Cardiac septum (tissue), 1 donor: ENCODE measurements at places on chromosomes 5 and 9. TPM values are rescaled to one million over a fixed set of nuclear protein-coding genes. Genes with fewer than 3 reads are reported as not detected.
A peak's percentile ranks its signal among the peaks of the same experiment; 100 is the strongest.

SYNPO gene
- total RNA-seq, result 829 TPM

SOX30 gene
- 0.13 TPM for total RNA-seq

PCDHGA8 gene
- 14.0 TPM for total RNA-seq

FSTL4 gene
- total RNA-seq, result not detected

KCNN2 gene
- total RNA-seq, result 2.6 TPM

DMRT3 gene
- total RNA-seq, result 0.16 TPM

CMYA5 gene
- total RNA-seq, result 1,204 TPM

GPR21 gene
- total RNA-seq, result 1.0 TPM

FST gene
- 1.9 TPM for total RNA-seq

PCDHB16 gene
- 2.2 TPM for total RNA-seq

GRCh38 chr5:143601917-143602333 lies 198.4 kb upstream of the NR3C1 start:
- DNase-seq, result no peak

DNA sequence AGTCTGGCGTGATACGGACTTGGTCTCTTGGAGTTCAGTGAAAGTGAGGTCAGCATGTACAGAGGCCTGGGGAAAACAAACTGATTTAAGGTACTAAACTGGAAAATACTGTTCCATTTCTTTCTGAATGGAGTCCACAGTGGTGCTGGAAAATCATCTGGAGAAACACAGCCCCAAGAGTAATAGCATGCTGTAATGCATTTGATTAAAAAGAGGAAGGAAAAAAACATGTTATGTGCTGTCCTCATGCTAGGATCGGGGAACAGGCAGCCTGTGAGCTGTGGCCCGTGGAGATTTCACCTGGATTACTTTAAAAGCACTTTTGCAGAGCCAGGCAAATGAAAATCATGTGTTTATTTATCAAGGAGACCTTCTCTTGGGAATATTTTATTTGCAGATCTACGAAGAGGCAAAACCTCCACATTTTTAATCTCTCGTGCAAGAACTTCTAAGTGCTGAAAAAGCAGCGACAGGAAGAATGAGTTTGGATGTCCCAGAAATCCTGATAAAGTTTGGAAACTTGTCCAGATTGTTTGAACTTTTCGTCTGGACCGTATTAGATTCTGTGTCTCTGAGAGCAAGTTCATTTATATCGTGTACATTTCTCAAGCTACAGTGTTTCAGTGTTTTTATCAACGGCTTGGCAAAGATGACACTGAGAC lies 228.8 kb downstream of the GAS1 start:
- no peak for DNase-seq

DNA sequence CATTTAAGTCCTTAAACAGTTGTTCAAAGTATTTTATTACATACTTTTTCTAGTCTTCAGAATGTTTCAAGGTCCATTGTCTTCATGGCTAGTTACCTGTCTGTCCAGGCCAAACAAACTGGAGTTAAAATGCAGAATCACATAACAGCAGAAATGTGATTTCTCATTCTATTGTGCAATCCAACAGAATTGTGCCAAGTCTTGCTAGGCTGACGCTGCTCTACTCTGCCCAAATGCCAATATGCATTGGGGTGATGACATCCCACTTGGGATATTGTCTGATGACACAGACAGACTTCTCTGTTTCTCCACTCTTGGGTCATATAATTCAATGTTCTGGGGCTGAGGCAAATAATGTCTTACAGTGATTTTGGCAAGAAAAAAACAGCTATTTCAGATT lies 5.2 kb upstream of the SLC22A5 start:
- DNase-seq, result no peak

GRCh38 chr5:73369278-73369677 lies 79.3 kb downstream of the FOXD1 start:
- DNase-seq, result no peak

DNA sequence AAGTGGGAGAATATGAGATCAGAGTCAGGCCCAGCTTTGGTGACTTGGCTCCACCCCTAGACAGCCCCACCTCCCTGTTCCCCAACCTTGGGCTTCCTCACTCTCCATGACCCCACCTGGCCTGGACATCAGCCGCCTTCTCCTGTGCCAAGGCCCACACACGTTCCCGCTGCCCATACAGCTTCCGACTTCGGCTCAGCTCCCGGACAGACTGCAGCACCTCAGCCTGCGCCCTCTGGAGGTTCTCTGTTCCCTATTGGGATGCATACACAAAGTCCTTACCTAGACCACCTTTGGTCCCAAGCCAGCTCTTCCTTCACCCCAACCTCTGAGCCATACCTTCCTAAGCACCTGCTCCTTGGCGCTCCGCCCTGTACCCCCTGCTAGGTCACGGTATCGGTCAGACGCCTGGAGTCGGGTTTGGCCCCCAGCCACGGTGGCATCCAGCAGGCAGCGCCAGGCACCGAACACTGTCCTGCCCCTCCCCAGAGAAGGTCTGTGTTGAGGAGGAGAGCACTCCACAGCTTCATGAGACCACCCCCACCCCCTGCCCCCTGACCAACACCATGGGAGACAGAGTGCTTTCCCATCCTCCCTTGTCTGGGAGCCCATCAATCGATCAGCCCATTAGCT lies 2.0 kb downstream of the FCHSD1 start:
- peak; percentile 56 for DNase-seq

DNA sequence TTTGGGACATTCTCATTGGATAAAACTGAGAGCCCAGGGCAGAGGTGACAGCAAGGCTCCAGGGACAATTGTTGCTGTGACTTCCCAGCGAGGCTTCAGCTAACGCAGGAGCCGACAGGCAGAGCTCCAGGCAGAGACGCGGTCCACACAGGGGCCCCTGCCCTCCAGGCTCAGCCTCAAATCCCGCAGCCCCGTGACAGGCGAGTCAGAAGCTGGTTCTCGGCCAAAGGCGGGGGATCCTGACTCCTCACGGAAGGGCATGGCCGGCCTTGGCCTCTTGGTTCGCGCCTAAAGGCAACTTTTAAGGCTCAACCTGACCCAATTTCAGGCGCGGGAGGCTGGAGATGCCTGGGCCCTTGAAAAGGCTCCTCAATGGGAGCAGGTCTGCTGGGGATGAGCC lies 21.3 kb downstream of the SLC12A7 start:
- DNase-seq, result no peak

DNA sequence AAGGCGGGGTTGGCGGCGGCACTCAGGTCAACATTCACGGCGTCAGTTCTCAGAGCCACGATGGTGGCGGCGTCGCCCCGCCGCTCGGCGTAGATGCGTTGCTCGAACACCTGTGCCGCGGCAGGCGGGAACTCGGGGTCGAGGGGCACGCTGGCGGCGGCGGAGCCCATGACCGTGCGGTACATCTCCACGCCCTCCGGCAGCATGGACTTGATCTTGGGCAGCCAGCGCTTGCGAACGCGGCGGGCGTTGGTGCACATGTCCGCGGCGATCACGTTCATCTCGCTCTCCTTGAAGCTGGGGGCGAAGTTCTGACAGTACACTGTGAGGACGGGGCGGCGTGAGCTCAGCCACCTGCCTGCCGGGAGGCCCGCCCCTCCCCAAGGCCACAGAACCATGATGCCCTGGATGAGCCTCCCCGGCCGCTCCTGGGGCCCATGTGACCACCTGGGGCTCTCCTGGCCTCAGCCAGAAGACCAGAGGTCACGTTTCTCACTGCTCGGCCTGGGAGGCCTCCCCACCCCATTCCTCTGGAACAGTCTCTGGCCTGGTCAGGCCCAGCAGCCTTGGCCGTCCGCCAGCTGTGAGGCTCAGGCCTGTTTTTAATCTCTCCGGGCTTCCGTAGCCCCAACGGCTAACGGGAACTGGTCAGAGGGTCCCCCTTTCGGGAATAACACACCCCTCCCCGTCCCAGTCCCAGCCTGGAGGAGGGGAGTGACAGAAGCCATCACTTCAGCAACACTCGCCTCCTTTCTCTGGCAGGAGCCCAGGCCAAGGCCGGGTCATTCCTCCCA lies 50.7 kb upstream of the UBAC1 start:
- peak; percentile 93 for DNase-seq

- no peak for DNase-seq
Measured at GRCh38 chr5:136295914-136296313, 69.4 kb downstream of the TRPC7 start.

DNA sequence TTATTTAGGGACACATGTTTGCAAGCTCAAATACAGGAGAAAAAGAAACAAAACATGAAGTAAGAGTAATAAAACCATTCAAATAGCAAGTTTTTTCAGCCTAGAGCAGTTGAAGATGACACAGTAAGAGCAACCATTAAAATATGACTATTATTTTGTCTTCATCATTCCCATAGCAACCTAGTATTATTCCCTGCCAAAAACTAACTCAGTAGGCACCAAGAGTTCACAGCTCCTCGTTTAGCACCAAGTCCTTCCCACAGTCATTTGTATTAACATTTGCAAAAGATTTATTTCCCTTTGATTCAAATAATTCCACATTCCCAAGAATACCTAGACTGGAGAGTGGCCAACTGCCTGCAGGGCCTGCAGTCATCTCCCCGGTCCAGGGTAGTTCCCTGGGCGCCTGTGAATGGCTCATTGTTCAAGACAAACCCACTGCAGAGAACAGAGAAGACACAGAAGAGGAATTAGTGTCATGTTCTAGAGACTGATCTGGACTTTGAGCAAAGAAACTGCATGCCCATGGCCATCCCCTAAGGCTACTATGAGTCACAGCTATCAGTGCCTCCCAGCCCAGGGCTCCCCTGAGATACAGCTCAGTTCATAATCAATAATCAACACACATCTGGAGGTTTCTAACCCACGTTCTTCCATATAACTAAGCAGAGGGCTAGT lies 139.1 kb upstream of the MAP3K1 start:
- no peak for DNase-seq

DNA sequence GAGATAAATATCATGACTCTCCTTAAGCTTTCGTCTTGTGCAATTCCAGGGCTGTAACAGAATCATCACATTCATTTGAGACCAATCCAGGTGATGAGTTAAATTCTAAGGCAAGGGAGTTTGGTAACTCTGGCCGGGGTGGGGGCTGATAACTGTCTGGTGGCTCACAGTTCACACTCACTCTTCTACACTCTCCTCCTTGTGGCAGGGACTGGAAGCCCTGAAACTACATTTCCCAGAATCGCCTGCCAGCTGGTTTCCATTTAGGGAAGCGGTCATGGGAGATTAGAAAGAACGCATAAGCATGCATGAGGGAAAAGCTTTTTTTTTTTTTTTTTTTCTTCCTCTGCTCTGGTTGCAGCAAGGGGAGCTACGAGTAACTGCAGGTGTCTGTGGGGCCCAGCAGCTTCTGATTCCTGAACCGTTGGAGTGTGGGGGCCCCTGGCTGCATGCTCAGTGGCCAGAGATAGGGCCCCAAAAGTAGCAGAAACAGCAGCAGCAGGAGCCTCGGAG lies 154.8 kb upstream of the TBC1D2 start:
- DNase-seq, result peak; percentile 60

GRCh38 chr5:39494107-39494510 lies 69.3 kb upstream of the DAB2 start:
- no peak for DNase-seq

DNA sequence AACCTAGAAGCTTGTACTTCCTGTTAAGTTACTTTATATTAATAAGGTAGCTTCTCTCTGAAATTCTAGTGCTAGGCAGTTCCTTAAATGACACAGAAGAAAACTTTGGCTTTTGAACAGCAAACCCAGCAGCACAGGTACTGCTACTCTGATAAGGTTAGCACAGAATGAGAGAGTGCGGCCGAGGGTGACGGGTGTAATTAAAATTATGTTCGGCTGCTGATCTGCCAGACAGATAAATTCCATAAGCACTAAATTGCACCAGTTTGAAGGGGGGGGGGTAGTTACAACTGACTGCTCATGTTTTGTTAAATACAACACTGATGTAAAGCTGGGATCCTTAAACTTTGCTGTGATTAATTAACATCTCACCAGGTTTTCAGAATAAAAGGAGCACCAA lies 475.1 kb downstream of the SPOCK1 start:
- no peak for DNase-seq

GRCh38 chr5:180193749-180194375 lies 15.1 kb downstream of the RASGEF1C start:
- no peak for DNase-seq

GRCh38 chr5:54556141-54556540 lies 38.6 kb downstream of the SNX18 start:
- no peak for DNase-seq

DNA sequence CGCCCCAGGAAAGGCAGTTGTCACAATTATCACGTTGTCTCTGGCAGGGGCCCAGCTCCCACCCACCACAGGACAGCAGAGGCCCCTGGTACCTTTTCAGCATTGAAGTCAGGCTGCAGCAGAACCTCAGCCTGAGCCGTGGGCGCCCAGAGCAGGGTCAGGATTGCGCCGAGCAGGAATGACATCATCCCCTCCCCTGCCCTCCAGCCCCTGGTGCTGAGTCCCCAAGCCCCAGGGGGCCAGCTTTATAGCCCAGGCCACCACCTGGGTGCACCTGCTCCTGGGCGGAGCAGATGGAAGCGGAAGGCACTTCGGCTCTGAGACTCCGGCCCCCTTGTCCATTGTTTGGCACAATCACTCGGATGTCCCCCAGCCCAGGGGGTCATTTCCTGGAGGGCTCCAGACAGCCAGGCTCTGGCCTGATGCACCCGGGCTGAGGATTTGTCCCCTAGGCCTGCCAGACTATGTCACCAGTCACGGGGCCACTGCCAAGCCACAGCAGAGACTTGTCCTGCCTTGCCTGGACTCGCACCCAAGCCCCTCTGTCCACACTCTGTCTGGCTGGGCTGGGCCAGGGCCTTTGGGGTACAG lies at the start of gene LCN15:
Gene LCN15, minus strand, starts transcription at position 218 of the 591 bp plus-strand sequence. Its CDS starts 30 bp downstream, at position 188.
- DNase-seq, result no peak

- no peak for DNase-seq
Measured at GRCh38 chr5:78221964-78222451, 72.5 kb downstream of the AP3B1 start.

GRCh38 chr9:133701981-133702797 lies 36.0 kb downstream of the SARDH start:
- DNase-seq, result peak; percentile 66

- no peak for DNase-seq
Measured at GRCh38 chr5:81778642-81779041, 27.7 kb upstream of the SSBP2 start.

- DNase-seq, result no peak
Measured at GRCh38 chr9:134570711-134571325, 70.8 kb upstream of the COL5A1 start.

DNA sequence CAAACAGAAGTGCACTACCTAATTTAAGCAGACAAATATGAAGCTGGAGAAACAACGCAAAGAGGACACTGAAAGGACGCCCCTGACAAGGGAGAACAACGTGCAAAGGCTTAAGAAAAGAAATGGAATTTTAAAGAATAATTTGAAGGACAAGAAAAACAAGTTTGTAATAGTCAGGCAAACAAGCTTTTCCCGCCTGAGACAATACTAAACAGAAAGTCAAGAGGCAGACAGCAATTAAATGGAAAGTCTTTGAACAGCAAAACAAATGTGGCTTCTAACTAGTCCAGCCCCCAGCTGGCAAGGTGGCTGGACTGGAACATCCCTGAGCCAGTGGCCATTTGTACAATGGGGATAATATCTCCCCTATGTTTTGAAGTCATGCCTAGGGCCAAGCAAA lies 63.3 kb downstream of the SIL1 start:
- no peak for DNase-seq

DNA sequence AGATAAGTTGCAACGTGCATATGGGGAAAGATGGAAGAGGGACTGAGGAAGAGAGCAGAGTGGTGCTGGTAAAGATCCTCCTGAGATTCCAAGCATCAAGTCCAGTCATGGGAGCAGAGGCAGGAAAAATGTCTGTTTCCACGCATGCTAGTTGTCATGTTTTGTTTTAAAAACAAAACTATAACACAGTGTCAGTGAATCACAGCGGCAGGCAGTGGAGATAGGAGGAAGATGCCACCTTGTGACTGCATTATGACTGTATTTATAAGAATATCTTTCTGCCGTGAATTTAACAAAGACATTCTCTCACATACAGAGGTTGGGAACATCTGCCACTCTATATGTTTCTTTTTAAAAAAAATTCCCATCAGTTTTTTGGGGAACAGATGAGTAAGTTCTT lies 3.7 kb upstream of the SVEP1 start:
- no peak for DNase-seq

GRCh38 chr9:129501771-129502319 lies 119.1 kb downstream of the C9orf50 start:
- DNase-seq, result peak; percentile 46
